ENCODE measurements at places on chromosomes 7 and 10.

DNA sequence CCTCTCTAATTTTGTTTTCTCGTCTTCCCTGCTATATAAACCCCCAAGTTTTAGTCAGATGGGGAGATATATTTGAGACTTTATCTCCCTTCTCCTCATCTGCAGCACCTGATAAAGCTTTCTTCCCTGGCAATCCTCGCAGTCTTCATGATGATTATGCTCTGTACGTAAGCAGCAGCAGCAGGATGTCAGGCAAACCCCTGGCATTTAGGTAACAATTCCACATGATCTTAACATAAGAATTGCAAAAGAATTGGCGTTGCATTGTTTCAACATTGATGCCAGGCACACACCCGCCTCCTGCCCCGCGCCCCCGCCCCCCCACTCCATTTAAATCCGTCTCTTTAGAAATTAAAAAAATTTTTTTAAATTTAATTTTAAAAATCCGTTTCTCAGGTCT, 6.1 kb downstream of the PKD1L1 start:
- DNase-seq = no peak

GRCh38 chr7:70434376-70434775, 697.6 kb upstream of the GALNT17 start:
- DNase-seq = no peak

DNA sequence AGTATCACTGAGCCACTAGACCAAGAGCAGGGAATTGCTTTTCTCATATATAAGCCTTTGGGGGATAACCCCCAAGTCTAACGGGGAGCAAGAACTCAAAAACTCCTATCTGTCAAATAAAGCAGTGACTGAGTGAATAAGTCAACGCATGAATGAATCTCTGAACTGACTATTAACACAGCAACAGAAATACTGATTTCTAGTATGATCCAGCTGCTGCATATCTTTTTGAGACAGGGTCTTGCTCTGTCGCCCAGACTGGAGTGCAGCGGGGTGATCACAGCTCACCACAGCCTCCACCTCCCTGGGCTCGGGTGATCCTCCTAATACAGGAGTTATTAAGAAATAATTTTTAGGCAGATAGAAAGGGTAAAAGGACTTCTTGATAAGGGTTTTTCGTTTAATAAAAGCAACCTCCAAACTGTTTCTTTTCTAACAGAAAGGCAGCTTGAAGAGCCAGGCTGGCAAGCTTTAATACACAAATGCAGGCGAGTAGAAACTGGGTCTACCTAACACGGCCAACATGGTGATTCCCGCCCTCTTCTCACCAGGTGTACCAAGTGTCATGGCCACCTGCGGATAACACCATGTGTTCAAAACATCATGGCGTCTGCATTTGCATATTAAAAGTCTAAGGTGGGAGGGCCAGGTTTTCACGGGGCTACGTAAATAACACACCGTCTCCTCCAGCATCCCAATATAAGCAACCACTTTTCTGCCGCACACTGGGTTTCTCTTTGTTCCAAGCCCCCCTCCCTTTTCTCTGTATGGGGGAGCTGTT, 631.9 kb downstream of the PARD3 start:
- no peak for DNase-seq

DNA sequence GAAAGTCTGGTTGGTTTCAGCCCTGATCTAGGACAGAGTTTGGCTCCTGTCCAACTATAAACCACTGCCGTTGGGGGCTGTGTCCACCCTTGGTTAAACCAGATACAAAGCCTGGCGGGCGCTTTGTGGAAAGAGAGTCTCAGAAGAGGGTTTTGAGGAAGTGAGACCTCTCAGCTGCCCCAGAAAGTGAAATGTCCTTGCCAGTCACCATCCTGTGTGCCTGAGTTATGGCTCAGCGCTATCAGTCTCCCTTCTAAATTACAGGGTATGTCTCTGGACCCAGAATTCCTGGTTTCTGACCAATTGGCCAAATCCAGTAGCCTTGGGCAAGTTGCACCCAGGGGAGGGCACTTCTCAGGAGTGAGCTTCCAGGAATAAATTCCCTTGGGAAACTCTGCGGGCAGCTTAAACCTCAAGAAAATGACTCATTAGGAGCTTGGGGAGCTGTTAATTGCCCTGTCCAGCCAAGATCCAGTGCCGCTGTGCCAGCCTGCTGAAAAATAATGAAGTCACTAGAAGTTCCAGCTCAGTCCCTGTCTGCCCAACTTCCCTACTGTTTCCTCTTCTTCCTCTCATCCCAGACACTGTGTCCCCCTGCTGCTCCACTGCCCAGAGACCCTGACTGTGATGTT, 66.7 kb upstream of the PDZD8 start:
- peak; percentile 94 for DNase-seq

- DNase-seq = peak; percentile 44
Observed at GRCh38 chr7:12754179-12754578, 66.7 kb downstream of the ARL4A start.

DNA sequence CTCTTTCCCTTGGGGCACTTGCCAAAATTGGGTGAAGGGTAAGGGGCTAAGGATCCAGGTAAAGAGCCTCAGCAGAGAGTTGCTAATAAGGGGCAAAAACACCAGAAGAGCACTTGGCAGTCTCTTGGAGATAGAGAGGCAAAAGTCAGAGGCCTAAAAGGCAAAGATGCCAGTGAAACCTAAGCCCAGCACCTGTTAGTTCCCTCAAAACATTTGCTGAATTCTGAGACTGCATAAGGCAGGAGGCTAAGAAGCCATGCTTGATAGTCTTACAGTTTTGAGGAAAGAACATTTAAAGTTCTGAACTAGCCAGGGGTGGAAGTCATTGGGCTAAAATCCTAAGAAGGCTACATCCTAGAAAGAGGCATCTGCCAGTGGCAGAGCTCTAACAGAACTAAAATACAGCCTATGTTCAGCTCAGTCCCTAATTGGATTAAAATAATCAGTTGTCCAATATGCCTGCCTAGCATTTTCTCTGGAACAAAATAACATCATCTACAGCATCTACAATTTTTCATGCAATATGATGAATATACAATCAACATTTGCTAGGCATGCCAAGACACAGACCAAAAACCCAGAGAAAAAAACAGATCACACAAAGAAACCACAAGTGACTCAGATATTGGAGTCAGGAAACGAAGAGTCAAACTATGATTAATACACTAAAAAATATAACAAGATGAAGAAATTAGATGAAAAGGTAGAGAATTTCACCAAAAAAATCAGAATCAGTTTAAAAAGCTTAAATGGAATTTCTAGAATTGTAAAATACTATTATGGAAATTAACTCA, 7.7 kb downstream of the HTR7 start:
- no peak for DNase-seq

DNA sequence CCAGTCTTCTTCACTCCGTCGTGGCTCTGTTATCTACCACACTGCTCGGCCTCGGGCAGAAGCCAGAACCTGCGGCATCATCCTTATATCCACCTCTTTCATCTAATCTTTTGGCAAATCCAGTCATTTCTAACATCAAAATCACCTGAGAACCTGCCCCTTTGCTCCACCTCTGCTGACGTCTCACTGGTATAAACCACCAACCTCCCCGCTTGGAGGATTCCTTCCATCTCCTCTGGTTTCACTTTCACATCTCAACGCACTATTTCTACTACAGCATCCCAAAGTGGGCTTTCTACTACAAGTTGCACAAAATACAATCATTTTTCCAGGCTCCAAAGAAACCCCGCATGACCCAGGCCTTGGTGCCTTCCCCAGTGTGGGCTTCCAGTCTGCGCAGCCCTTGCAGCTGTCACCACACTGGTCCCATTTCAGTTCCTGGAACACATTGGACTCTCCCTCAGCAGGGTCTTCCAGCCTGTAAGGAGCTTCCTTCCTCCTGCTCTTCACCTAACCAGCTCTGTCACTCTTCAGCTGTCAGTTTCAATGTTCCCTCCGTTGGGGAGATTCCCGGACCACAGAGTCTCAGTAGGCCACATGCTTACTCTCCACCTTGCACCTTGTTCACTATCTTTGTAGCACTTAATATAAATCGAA, 85.0 kb downstream of the PRKCQ start:
- no peak for DNase-seq

GRCh38 chr7:27619492-27619891, 43.2 kb downstream of the HIBADH start:
- no peak for DNase-seq
